ENCODE measurements at places on chromosomes 2 and 18.

DNA sequence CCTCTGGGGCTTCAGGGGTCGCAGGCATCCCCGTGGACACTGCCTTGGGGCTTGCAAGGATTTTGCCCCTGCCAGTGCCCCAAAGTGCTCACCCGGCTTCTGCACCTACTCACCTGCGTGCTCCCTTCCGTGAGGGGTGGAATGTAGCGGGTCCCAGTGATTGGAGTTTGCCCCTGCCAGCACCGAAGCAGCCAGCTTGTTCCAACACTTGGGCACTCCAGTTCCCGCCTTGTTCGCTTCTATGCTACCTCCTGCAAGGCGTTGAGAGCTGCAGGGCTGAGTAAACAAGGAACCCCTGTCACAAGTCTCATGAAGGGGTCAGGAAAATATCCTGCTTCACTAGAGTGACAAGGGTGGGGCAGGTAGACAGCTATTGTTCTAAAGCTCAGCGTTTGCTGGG lies 631.5 kb downstream of the EPHA4 start:
- DNase-seq: no peak

GRCh38 chr2:1491751-1492150 lies 78.5 kb downstream of the TPO start:
- DNase-seq: no peak

GRCh38 chr2:162226836-162227235 lies 16.4 kb downstream of the FAP start:
- no peak for DNase-seq

DNA sequence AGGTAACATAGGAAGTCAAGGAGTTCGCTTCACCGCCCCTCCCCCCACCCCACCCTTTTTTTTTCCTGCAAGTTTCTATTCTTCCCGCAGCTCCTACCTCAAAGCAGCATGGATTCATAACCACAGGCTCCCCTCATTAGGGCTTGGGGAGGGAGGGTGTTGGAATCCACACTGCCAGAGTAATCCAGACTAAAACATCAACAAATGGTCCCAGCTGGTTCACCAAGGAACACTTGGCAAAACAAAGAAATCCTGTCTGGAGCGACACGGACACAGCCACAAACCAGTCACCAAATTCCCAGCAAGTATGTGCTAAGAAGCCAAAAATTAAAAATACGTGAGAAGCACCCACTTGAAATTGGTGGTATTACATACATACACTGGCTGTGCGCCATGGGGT lies 106.9 kb upstream of the PPP1CB start:
- DNase-seq: no peak

DNA sequence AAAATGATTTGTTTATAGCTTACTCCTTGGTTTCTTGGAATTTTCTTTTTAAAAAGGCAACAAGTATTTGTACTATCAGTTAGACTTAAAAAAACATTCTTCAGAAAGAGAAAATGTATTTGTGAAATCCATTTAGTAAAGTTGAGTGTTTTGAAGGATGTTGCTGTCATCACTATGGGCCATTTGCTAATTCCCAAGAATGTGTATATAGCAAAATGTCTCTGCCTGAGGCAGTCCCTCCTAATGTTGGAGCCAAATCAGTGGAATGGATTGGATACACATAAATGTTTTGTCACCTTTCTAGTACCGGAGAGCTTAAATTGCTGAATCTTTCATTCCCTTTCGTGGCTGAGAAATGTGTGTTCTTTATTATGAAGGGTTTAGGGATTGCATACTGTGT lies 890.2 kb upstream of the ZEB2 start:
- no peak for DNase-seq

GRCh38 chr18:71209944-71210343 lies 921.1 kb downstream of the SOCS6 start:
- DNase-seq: no peak

- DNase-seq: no peak
Measured at GRCh38 chr2:110770959-110771431, 38.6 kb downstream of the ACOXL start.

GRCh38 chr18:35326695-35327387 lies 17.4 kb downstream of the ZNF24 start:
- no peak for DNase-seq

DNA sequence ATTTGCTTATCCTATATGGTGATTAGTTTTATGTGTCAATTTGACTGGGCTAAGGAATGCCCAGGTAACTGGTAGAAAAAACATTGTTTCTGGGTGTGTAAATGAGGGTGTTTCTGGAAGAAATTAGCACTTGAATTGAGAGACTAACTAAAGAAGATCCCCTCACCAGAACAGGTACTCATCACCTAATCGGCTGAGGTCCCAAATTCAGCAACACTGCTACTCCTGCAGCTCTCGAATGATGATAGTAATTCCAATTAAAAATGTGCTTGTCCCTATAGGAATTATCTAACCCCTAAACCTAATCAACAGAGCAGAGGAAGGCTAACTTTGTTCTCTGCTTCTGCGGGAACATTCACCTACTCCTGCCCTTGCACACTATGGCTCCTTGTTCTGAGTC lies 464.5 kb upstream of the CHST9 start:
- no peak for DNase-seq

DNA sequence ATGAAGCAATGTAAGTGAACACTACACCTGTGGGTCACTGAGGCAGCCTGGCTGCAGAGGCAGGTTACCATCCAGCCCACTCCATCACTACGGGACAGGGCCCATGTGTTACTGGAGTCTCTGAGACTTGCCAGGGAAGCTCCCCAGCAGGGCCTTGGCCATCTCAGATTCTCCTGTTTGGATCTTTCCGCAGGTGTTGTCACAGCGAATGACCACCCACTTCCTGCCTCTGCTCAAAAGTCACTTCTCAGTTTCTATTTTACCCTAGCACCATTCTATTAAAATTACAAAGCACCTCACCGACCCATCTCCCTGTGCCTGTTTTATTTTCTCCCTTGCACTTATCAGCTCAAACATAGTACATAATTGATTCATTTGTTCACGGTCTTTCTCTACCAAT lies 34.5 kb upstream of the L3MBTL4 start:
- no peak for DNase-seq

DNA sequence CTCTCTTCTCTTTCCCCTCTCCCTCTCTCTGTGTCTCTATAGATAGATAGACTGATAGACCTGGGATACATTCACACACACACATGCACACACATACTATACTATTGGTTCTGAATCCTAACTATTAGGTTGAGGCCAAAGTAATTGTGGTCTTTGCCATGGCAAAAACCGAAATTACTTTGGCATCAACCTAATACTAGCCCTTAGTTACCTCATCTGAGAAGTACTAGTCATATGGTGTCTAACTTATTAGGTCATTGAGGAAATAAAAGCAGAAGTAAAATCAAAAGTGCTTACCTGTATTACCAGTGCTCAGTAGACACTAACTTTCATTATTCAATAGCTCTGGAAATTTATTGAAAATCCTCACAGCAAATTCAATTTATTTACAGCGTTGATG lies 451.5 kb downstream of the EPHA4 start:
- no peak for DNase-seq

DNA sequence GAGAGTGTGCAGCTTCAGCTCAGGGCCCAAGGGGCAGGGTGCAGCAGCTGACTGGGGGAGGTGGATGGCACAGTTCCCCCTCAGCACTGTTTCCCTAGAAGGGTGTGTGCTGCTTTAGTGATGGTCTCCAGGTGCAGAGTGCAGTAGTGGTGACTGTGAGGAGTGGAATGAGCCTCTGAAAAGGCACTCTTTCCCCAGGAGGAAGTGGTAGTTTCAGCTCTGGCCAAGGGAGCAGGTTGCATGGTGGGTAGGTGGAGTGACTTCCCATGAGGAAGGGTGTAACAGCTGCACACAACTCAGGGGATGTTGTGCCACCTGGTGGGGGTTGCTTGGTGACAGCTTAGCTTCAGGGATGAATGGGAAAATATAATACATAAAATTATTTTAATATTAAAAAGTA lies 251.5 kb upstream of the NXPH2 start:
- no peak for DNase-seq

DNA sequence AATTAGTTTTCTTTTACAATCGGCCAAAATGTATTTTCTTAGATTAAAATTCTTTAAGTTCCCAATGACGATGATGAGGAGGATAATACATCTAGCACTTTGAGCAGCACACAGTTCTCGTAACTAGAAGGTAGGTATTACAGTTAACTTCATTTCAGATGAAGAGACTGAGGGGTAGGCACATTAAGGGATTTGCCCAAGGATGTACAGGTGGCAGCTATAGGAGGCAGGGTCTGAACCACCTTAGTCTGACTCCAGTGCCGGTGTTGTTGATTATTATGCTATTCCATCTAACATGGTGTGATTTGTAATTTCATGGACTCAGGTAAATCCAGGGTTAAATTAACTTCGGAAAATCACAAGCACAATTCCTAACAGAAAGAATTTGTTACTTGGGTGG lies 1.1 kb downstream of the CD28 start:
- DNase-seq: no peak

DNA sequence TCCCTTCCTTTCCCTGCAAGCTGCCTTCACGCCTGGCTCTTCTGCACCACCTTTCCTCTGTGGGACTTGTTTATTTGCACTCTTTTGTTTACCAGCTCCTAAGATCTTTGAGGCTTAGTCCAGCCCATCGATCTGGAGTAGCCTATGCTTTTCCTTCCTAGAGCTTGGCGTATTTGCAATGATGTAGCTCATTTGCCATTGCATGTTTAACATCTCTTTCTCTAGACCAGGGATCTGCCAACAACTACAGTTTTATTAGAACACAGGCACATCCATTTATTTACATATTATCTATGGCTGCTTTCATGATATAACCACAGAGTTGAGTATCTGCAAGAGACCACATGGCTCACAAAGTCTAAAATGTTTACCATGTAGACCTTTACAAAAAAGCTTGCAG lies 150.4 kb downstream of the RAPGEF4 start:
- DNase-seq: no peak

- no peak for DNase-seq
Measured at GRCh38 chr18:3870914-3871313, 420.9 kb downstream of the TGIF1 start.

- DNase-seq: no peak
Measured at GRCh38 chr2:118791483-118791882, 56.0 kb downstream of the EN1 start.

GRCh38 chr18:42736074-42736473 lies 379.4 kb downstream of the RIT2 start:
- DNase-seq: no peak

DNA sequence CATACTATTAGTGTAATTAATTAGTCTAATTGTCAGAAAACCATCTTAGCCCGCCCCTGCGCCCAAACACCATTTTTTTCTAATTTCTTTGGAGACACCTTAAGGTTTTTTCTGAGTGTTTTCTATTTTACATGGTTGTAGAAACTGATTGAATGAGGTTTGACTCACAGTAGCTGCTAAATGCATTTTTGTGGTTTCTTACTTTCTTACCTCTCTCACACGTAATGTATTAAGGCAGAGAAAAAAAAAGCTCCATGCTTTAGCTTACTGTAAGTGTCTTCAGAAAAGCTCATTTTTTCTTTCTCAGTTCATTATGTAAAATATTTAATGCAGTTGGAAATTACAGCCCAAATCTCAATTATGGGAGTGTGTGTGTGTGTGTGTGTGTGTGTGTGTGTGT lies 548.5 kb upstream of the LRRTM4 start:
- DNase-seq: no peak

DNA sequence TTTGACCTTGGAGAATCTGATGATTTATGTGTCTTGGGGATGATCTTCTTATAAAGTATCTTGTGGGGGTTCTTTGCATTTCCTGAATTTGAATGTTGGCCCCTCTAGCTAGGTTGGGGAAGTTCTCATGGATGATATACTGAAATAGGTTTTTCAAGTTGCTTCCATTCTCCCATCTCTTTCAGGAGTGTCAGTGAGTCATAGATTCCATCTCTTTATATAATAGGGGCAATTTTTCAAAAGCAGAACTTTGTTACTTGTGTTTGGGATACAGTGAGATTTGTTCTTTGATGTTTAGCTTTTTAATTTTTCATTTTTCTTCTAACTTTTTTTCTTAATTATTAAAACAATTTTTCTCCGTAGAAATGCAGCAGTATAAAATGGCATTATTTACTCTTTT lies 19.4 kb downstream of the TMEM87B start:
- no peak for DNase-seq

- DNase-seq: no peak
Measured at GRCh38 chr2:104845552-104845931, 8.4 kb upstream of the POU3F3 start.

- no peak for DNase-seq
Measured at GRCh38 chr2:71727562-71727961, 274.2 kb downstream of the DYSF start.

DNA sequence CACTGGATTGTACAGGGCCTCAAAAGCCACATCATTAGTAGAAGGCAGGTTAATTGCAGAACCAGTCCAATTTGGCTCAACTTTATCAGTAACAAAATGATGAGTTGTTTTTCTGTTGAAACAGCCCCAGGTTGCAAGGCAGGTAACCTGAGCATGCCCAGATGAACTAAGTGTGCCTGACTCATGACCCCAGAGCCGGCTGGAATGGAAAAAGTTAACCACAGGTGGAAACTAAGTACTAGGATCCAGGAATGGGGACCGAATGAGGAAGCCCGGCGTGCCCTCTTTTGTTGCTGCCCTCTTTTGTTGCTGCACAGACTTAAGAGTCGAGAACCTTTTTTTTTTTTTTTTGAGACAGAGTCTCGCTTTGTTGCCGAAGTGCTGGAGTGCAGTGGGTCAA lies 79.5 kb upstream of the YWHAQ start:
- DNase-seq: no peak

DNA sequence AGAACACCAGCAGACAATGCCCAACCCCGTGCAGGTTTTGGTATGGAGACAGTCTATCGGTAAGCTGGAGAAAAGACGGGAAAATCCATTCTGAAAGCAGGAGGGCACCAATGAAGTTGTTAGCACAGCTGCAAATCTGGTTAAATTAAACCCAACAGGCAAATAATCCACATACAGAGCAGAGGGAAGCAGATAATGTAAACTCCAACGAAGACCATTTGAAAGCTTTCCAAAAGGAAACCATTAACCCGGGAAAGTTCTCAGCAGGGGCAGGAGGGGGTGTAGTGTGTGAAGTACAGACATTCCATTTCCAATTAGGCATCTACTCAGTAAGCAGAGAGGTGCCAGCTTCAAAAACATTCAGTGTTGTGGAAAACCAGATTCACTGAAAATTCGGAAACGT lies 10.3 kb downstream of the EDAR start:
- DNase-seq: no peak

- DNase-seq: no peak
Measured at GRCh38 chr2:227703961-227704360, 13.9 kb downstream of the SLC19A3 start.

- DNase-seq: no peak
Measured at GRCh38 chr2:126809340-126809739, 89.3 kb upstream of the TEX51 start.

GRCh38 chr18:35862119-35862640 lies 110.3 kb upstream of the RMP24 start:
- DNase-seq: no peak

GRCh38 chr2:165777522-165778186 lies 16.4 kb downstream of the GALNT3 start:
- no peak for DNase-seq

All from stimulated activated CD4-positive, alpha-beta T cell treated with anti-CD3 and anti-CD28 coated beads, Interleukin-12 subunit alpha, Interleukin-12 subunit beta, amount 100 ng/mL, for 4 hours (primary cell).